Bronchial epithelial cell (primary cell): ENCODE measurements at places on chromosomes 4 and X.

DNA sequence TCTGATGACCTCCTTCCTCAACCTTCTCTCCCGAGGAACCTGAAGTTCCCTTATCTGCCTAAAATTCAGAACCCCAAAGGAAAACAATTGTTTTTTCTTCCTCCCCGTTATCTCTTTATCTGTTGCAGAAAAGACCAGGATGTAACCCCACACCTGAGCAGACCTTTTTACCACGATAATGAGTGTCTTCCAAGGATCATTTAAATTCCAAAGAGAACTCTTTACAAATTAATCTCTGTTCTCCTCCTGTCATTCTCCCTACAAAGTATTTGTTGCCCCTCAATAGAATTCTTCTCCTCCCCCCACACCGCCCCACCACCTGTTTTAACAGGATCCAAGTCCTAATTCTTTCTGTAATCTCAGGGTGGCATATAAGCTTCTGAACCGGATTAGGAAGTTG lies 78.5 kb upstream of the NLGN4X start:
- DNase-seq: no peak

GRCh38 chrX:16250296-16250695 lies 83.0 kb downstream of the MAGEB17 start:
- DNase-seq: no peak

DNA sequence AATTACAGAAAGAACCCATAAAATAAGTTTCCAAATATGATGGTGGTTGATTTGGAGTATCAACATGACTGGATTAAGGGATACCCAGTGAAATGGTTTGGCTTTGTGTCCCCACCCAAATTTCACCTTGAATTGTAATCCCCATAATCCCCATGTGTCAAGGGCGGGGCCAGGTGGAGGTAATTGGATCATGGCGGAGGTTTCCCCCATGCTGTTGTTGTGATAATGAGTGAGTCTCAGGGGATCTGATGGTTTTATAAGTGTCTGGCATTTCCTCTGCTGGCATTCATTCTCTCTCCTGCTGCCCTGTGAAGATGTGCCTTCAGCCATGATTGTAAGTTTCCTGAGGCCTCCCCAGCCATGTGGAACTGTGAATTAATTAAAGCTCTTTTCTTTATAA lies 39.1 kb downstream of the WDFY3 start:
- no peak for DNase-seq

DNA sequence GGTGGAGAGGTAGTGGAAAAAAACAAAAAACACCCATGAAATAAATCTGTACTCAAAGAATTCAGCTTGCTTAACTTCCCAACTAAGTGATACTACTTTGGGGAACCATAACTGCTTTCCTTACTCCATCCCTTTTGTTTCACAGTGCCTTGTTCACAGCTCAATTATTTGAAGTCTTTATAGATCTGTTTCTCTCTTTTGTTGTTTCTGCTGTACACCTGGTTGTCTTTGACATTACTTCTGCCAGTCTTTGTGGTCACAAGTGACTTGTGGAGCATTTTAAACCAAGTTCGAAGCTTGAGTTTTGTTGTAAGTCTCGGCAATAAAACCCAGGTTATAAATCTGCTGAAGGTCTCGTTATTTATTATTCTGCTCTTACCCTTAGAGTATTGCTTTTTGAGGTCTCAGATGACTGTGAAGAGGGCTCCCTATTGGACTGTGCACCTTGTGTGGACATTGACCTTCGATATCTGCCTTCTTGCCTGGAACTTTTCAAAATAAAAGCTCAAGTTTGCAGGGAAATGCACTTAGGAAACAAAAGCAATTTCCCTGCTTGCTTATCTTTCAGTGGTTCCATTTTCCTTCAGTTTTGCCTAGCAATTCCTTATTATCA lies 59.8 kb downstream of the ANK2 start:
- DNase-seq: no peak

GRCh38 chrX:153781428-153782047 lies 697 bp downstream of the SRPK3 start:
- no peak for DNase-seq

- DNase-seq: no peak
Measured at GRCh38 chr4:65515646-65516045, 154.6 kb downstream of the EPHA5 start.

GRCh38 chr4:168498251-168498650 lies 1.4 kb downstream of the PALLD start:
- DNase-seq: no peak

DNA sequence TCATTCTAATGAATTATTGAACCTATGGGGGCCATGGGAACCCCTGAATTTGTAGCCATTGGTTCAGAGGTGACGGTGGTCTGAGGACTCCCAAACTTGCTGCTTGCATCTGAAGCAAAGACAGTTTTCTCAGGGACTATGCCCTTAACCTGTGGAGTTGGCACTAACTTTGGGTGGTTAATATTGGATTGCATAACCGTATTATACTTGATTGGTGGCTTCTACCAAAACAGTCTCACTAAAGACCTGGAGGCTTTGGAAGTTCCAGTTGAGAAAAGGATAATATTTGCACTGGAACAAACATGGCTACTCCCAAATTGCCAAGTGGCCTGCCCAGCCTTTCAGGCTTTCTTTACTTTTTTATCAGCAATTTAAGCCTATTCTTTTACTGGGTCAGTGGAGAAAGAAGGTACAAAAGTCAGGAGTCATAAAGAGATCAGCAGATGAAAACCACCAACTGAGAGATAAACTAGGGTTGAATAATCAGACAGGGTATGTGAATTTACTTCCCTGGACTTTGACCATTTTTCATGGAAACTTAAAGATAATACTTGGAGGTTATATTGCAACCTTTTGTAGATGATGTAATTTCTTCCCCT lies 7.9 kb upstream of the KLHL8 start:
- no peak for DNase-seq

DNA sequence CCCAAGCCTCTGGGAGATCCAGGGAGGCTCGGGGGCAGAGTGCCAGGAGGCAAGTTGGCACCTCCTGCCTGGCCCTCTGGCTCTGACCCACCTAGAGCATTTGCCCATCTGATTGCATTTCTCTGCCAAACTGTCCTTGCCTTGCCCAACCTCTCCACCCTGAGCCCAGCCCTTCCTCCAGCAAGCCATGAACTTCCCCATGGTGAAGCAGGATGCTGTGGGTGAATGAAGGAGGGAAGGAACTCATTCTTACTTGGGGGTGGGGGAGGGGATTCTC lies 9.3 kb upstream of the CNGA2 start:
- DNase-seq: no peak

DNA sequence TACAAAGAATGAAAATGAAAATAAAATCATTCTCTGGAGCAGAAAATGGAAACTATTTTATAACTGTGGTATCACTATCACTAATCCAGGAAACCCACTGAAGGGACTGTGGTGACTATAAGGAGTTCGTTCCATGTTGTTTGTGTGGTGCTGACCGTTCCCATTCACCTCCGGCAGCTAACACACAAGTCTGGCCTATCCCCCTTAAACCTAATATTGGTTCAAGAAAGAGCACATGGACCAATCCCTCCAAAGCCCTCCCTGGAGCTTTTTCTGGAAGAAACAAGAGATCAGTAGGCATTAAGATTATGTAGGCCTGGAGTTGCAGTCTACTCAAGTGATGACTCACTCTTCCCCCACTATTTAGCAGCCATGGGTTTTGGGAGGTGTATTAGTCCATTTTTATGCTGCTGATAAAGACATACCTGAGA lies 25.9 kb upstream of the FAM241A start:
- no peak for DNase-seq

DNA sequence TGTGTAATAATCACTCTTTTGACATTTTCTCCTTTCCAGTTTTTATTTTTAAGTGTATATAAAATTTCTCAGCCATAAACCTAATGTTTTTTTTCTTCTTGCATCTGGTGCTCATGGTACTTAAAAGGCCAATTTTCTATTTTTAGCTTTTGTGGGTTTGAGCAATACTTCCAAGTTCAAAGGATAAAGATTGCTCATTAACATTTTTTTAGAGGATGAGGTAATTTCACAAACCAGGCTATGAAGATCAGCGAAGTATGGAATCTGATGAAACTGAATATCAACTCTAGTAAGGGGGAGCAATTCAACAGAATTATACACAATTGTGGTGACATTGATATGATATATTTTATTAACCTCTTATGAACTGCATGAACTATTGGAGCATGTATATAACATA lies 25.8 kb upstream of the KLHL34 start:
- DNase-seq: no peak

DNA sequence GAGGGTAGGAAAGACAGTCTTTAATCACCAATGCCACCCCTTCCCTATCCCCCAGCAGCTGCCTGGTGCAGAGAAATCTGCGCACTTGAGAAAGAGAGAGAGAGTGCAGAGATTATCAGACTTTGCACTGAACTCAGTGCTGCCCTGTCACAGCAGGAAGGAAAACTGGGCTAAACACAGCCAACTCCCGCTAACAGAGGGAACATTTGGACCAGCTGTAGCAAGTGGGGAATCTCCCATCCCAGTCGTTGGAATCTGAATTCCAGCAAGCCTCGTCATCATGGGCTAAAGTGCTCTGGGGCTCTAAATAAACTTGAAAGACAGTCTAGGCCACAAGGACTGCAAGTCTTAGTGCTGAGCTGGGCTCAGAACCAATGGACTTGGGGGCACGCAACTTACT lies 168.7 kb downstream of the DLG3 start:
- peak; percentile 7 for DNase-seq

GRCh38 chr4:122588453-122589238 lies 32.2 kb downstream of the IL21 start:
- DNase-seq: no peak

DNA sequence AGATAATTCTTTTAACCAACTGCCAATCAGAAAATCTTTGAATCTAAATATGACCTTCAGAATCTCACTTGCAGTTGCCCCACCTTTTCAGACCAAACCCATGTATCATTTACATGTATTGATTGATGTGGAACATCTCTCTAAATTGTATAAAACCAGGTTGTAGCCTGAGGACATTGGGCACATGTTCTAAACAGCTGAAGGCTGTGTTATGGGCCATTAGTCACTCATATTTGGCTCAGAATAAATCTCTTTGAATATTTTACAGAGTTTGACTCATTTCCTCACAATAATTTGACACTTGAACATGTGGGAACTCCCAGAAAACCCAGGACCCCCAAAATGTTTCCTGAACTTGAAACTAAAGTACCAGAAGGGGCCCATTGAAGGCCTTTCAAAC lies 58.7 kb downstream of the UGT2B10 start:
- DNase-seq: peak; percentile 38

DNA sequence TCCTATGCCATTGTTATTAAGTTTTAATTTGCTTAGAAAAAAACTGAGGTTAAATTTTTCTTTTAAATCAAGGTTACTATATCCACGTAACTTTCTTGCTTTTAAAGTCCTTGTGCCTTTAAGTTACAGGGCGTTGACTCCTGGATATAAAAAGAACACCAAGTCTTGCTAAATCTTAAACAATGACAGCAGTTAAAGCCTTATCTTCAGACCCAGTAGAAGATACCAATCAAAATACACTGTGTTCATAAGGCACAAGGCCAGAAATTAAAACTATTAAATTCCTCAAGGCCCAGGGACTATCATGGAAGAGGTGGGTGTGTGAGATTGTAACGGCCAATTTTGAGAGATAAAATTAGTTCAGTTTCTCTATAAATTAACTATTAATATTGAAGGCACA lies 60.4 kb downstream of the PAGE2 start:
- DNase-seq: no peak

- DNase-seq: peak; percentile 90
Measured at GRCh38 chr4:22522706-22523501, 7.0 kb upstream of the ADGRA3 start.

DNA sequence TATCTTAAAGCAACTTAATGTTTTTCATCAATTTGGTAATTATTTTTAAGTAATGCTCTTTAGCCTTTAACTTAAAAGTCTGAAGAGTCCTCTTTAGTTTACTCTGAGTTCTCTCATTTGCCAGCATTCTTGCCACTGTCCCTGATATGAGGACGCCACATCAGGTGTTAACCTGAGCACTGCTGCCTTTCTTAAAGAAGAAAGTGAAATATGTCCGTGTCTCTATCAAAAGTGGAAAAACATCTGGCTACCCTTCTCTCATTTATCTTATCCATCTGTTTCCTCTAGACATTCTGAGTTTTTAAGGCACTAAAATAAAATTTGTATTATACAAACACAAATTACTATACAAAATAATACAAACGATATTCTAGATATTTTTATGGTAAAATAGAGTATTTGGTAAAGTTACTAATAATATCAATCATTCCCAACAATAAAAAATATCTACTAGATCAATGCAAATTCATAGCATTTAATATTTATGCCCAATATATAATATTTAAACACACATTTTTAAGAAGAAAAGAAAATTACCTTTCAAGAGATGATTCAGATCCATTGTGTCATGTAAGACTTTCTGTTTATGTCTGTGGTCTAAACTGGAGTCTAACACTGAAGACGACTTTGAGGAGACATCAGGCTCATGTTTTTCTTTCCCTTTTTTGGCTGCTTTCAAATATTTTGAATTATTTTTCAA lies 14.0 kb downstream of the CFAP97 start:
- no peak for DNase-seq

DNA sequence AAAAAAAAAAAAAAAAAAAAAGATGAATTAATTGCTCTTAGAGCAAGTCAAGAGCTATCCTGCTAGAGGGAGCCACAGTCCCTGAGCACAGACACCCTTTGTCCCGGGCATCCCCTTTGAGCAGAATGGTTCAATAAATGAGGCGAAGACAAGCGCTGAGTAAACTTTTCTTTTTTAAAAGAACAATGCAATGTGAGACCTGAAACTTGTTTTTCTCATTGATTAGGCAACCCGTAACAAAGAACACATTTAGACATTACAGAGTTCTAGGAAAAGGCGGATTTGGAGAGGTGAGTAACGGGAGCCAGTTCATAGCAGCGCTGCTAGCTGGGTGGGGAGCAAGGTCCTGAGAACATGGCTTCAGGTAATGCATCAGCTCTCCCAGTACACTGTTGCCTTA lies 46.1 kb downstream of the GRK4 start:
- DNase-seq: peak; percentile 82

GRCh38 chrX:70664726-70665125 lies 220.1 kb downstream of the DLG3 start:
- peak; percentile 44 for DNase-seq

DNA sequence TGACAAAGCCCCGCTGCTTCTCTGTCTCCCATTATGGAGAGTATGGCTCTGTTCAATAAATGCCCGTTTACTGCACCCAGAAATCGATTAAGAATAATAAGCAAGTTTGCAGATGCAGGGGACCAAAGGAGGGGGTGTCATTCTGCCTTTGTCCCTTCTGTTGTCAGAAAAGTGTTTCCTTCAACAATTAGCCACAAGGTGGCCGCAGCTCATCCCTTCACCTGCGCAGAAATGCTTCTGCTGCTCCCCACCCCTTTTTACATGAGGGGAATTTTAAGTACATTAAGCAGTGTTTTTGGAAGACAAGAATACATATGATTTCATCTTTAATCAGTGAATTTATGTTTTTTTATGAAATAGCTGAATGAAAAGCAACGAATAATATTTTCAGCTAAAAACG lies 175.6 kb upstream of the ARX start:
- DNase-seq: no peak

GRCh38 chrX:85870585-85870984 lies 176.8 kb downstream of the CHM start:
- no peak for DNase-seq

- DNase-seq: no peak
Measured at GRCh38 chr4:28754376-28754775, 1893.7 kb downstream of the STIM2 start.

- peak; percentile 29 for DNase-seq
Measured at GRCh38 chrX:38260231-38260630, 39.6 kb upstream of the SRPX start.
